ENCODE measurements at places on chromosomes 3 and 15.

- DNase-seq = no peak
These were observed 286.9 kb upstream of the C2CD4B start for GRCh38 chr15:62452026-62452425.

- DNase-seq = no peak
These were observed 50.6 kb downstream of the SV2B start for GRCh38 chr15:91150502-91151160.

- no peak for DNase-seq
These were observed 91.3 kb downstream of the UACA start for GRCh38 chr15:70672081-70672480.

DNA sequence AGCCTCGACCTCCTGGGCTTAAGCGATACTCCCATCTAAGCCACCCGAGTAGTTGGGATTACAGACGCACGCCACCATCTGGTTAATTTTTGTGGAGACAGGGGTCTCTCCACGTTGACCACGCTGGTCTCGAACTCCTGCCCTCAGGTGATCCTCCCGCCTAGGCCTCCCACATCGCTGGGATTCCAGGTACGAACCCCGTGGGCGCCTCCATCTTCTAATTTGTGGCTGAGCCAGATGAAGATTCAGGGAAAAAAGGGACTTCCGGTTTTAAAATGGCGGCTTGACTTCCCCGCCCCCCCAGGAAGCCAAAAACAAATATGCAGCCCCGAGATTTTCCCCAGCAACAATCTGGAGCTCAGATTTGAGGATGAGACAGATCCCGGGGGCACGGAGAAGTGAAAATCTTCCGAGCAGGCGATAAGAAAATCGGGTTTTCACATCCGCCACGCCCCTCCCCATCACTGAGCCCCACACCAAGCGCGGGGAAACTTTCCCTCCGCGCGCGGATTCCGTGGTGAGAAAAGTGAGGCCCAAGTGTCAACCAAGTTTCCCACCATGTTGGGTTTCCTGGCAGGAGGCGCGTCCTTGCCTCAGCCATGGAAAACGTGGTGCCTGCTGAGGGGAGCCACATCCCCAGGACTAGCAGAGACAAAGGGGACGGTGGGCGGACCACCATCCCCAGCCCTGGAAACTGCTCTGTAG is 15.4 kb downstream of the CHST14 start:
- DNase-seq = no peak

GRCh38 chr3:194140520-194141414 is 4.8 kb downstream of the HES1 start:
- peak; percentile 63 for DNase-seq

GRCh38 chr15:59685737-59686297 is 3.3 kb downstream of the BNIP2 start:
- no peak for DNase-seq

DNA sequence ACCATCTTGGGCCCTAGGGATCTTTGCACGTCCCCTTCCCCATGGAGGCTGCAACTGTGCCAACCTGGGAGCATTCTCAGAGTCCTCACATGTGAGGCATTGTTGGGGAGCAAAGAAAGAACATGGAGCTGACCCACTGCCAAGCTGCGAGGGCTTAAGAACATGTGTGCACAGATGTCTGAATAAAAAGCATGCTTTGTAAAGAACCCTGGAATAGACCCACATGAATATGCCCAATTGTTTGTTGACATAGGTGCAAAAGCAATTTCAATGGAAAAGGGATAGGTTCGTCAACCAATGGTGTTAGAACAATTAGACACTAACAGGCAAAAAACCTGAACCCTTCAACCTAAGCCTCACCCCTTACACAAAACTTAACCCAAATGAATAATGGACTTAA is 9.3 kb downstream of the PGPEP1L start:
- no peak for DNase-seq

GRCh38 chr3:126540342-126540849 is 16.4 kb downstream of the CHST13 start:
- no peak for DNase-seq

DNA sequence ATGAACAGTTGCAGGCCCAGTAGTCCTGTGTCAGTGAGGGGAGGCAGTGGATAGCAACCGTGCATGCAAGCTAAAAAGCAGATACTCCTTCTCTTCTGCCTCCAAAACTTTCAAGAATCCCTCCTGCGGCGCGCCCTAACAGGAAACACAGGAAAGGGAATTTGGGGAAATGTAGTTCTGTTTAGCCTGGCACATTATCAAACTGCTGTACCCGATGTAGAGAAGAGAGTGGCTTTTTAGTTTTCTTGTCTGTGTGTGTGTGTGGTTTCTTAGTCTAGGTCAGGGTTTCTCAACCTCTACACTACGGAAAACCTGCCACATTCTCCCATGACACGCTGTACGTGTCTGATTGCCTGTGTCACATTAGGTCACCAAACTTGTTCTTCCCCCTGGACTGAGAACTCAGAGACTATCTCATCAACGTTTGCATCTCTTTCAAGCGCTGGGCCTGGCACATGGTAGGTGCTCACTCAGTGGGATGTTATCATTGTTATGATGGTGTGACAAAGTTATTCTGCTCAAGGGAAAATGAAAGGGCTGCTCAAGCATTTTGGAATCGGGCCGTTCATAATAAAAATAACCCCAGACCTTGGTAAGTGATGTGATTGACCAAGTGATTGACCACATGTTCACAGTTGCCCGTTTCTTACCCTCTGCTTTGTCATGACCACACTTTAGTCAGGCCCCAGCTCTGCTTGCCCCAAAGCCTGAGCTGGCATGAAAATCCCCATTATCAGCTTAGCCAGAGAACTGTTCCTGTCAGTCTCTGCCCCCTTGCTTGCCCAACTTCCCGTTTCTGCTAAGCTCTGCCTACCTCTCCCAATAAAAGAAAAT is 33.2 kb downstream of the TM4SF4 start:
- no peak for DNase-seq

All from NCI-H2081 treated with DMSO at 0.1 percent for 48 hours (cell line).